ENCODE measurements at places on chromosomes 12 and 14.

DNA sequence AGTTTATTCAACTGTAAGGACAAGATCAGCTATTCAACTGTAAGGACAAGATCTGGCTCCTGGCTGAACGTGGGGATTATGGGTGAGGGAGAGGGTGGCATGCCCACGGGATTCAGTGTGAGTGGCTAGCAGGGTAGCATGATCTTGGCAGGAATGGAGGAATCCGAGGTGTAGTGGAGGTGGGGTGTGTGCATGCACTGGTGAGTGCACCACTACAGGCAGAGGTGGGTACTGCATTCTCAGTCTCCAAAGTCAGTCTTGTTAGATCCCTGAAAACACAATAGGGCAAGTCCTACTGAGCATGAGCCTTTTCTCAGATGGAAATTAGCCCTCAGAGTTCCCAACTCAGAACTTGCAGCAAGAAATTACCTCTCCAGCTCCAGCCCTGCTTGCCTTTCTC lies 32.2 kb upstream of the DCD start:
- DNase-seq = peak; percentile 1

GRCh38 chr12:100364324-100364723 lies 7.5 kb downstream of the SLC17A8 start:
- DNase-seq = no peak

DNA sequence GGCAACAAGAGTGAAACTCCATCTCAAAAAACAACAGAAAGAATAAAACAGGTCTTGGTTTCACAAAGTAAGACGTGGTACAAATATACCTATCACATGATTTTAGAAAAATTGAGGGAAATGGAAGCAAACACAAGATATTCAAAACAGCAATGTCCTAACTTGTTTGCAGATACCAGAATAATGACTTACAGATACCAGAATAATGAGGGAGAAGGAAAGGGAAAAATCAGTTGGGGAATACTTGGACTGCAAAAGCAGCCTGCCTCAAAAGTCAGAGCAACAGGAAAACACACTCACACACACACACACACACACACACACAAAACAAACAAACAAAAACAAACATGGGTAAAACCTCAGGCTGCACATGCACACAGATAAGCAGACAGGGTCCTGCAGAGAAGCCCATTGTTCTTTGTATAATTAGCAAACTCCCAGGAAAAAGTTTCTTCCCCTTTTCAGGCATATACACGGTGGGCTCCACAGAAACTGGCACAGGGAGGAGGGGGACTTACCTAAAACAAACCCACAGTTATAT lies 65.7 kb upstream of the CAPRIN2 start:
- no peak for DNase-seq

DNA sequence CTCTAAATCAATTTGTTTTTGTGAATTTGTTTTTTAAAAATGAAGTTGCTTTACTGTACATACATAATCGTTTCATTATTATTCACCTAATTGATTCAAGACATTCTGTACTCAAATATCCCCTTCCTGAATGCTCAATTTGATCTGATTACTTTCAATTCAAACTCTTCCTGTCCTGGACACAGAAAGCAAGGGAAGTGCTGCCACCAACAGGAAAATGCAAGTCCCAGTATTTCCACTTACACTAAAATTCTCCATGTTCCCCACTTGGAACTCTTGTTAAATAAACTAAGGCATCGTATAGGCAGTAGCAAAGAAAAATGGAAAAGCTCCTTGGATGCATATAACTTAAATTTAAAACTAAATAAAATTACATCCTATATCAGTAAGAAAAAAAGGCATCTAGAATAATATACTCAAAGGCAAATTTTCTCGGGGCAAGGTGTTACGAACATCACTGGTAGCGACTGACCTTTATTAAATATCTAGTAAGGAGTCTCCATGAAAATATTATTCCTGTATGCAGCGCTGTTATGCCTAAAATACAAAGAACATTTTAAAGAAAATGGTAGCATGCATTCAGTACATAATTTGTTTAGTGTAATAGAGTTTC lies 72.0 kb upstream of the DBX2 start:
- DNase-seq = no peak

- peak; percentile 14 for DNase-seq
Observed at GRCh38 chr14:72291908-72292688, 359.9 kb downstream of the RGS6 start.

- DNase-seq = no peak
Observed at GRCh38 chr12:39816671-39817185, 197.1 kb upstream of the ABCD2 start.

GRCh38 chr12:102484017-102484416 lies 3.7 kb upstream of the IGF1 start:
- DNase-seq = no peak

DNA sequence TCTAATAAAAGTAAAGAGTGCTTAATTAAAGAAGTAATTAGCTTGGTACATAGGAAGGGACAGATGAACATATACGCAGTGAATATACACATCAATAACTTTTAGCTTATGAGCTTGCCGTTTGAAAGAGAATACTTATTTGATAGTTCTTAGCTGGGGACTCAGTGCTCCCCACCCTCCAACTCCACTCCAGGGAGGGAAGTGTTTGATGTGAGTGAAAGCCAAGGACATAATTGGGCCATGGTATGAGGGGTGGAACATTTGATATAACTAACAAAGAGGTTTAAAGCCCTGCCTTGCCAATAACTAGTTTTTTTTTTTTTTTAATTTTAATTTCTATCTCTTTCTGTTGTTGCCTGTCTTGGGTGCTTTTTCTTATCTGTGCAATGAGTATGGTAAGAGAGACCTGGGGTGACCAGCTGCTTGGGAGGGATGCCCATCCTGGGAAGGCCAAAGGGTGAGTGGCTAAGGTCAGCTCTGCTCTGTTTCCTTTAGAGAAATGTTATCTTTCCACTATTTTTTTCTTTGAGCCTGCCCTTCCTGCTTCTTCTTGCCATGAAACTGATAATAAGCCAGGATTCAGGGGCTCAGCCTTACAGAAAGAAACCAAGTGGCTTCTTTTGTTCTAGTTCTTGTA lies 132.8 kb upstream of the CPSF6 start:
- DNase-seq = no peak

DNA sequence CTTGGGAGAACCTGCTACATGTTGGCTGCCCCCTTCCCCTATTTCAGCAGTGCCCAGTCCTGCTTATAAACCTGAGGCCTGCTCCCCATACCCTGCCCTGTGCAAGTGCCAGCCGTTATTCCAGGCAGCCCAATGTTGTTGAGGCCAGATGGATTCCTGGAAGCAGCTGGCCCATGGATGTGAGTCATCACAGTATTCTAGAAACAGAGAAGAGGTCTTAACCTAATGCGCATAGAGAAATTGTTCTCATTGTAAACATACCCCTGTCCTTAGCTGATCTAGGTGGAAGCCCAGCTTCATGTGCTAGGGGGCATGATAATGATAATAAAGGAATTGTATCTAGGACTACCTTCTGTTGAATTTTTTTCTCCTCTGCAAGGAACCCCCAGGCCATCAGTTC lies 69.7 kb downstream of the TSPAN11 start:
- no peak for DNase-seq

- DNase-seq = no peak
Observed at GRCh38 chr12:114272605-114273004, 133.3 kb downstream of the TBX5 start.

- DNase-seq = no peak
Observed at GRCh38 chr14:89907655-89908054, 46.9 kb downstream of the EFCAB11 start.

DNA sequence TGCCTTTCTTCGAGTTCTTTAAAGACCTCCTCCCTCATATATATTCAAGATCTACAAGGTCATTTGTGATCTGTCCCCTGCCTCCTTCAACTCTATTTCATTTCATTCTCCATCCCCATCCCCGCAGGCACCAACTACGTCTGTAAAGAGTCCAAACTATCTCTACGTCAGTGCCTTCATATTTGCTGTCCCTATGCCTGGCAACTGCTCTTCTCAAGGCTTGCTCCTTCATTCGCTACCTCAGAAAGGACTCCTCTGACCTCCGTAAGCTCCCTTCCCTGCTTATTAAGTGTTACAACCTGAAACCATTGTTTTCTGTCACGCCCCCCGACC lies 650 bp downstream of the LLPH start:
- no peak for DNase-seq

GRCh38 chr12:29463198-29463597 lies 34.3 kb downstream of the OVCH1 start:
- peak; percentile 80 for DNase-seq

GRCh38 chr12:95790917-95791849 lies 619 bp upstream of the NTN4 start:
- no peak for DNase-seq

GRCh38 chr12:131345521-131346436 lies 365.1 kb upstream of the SFSWAP start:
- peak; percentile 39 for DNase-seq

DNA sequence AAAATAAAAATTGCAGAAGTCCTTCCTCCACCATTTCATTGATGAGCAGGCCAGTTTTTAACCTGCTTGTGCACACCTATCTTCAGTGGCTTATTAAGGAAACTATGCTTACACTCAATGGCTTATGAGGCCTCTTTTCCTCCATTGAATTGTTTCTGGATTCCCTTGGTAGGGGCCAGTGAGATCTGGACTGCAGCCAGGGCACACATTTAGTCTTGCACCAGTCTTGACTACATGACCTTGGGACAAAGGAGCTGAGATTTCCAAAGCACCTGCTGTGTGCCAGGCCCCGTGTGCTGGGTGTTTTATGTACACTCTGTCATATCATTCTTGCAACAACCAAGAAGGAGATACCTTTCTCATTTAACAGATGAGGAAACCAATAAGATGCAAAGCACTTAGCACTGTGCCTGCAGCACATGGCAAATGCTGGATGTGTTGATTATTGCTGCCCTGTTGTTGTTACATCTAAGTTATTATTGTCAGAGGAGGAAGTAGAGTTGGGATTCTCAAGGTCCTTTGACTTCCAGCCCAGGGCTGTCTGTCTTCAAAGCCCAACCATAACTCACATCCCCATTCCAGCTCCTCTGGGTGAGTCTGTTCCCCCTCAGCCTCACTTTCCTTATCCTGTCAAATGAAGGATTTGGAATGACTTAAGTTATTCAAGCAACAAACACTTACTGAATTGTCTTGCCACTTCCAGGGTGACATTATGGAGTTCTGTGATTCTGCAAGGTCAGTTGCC lies 31.6 kb upstream of the RIN3 start:
- no peak for DNase-seq

GRCh38 chr14:49212721-49213120 lies 373.5 kb downstream of the RPS29 start:
- DNase-seq = no peak

DNA sequence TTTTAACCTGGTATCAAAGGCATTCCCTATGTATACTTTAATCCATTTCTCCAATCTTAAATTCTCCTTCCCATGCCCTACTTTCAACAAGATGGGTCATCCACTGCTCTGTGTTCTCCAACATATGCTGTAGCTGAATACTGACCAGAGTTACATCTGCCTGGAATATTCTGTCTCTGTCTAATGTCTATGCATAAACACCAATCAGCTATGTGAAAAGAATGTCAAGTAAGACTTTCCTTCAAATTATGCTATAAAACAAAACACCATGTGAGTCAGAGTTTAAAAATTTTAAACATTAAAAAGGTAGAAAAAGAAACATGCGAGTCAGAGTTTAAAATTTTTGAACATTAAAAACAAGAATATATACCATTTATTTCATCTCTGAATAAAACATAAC lies 19.3 kb downstream of the NT5DC3 start:
- no peak for DNase-seq

GRCh38 chr14:24064091-24064795 lies 7.1 kb upstream of the CPNE6 start:
- DNase-seq = no peak
